ENCODE measurements at places on chromosomes 1 and 21. TPM values are rescaled to one million over a fixed set of nuclear protein-coding genes. Genes with fewer than 3 reads are reported as not detected.
A peak's percentile ranks its signal among the peaks of the same experiment; 100 is the strongest.

- no peak overlapping the region for H3K4me3 ChIP-seq
- peaks cover 12% of the 10 kb centered on the region for H3K4me1 ChIP-seq
- no peak for DNase-seq
- no peak overlapping the region for H3K27ac ChIP-seq
Observed at GRCh38 chr1:85656948-85657347, 51.3 kb downstream of the ZNHIT6 start.

- H3K36me3 ChIP-seq = no peaks in the 10 kb centered on the region
- no peak for DNase-seq
- no peaks in the 10 kb centered on the region for H3K27me3 ChIP-seq
- H3K4me1 ChIP-seq = peaks cover 19% of the 10 kb centered on the region
- no peak within 1 kb of the TSS for H3K27ac ChIP-seq
Observed at GRCh38 chr1:153612755-153613331, at the start of gene S100A16. Gene S100A16 (minus strand): TSS chr1:153613137. CDS start chr1:153608151, 4,986 bp downstream.

DNA sequence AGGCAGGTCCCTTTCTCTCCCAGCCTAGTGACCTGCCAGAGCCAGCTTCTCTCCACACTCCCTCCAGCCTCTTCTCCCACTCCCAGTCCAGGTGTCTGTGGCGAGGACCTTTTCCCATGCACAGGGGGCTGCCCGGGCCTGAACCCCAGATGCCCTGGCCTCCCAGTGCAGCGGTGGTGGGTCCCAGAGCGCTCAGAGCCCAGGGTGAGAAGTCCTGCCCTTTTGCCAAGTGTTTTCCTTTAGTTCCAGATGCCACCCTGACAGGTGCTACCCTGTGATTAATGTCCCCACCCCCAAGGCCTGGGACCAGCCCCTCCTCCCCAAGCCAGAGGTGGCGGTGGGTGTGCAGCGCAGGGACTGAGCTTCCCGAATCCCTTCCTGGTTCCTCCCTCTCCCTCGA lies 90.4 kb downstream of the PAX7 start:
- peaks cover 75% of the 10 kb centered on the region for H3K27me3 ChIP-seq
- H3K36me3 ChIP-seq = no peaks in the 10 kb centered on the region
- DNase-seq = no peak
- no peak overlapping the region for H3K27ac ChIP-seq

- DNase-seq = peak; percentile 76
- H3K36me3 ChIP-seq = peaks cover 10% of the 10 kb centered on the region
- H3K27me3 ChIP-seq = no peaks in the 10 kb centered on the region
- peak overlapping the region; percentile 96 for H3K4me3 ChIP-seq
- H3K27ac ChIP-seq = peak overlapping the region; percentile 81
- H3K4me1 ChIP-seq = peaks cover 83% of the 10 kb centered on the region
Observed at GRCh38 chr1:26318338-26319064, 743 bp downstream of the CD52 start.

DNA sequence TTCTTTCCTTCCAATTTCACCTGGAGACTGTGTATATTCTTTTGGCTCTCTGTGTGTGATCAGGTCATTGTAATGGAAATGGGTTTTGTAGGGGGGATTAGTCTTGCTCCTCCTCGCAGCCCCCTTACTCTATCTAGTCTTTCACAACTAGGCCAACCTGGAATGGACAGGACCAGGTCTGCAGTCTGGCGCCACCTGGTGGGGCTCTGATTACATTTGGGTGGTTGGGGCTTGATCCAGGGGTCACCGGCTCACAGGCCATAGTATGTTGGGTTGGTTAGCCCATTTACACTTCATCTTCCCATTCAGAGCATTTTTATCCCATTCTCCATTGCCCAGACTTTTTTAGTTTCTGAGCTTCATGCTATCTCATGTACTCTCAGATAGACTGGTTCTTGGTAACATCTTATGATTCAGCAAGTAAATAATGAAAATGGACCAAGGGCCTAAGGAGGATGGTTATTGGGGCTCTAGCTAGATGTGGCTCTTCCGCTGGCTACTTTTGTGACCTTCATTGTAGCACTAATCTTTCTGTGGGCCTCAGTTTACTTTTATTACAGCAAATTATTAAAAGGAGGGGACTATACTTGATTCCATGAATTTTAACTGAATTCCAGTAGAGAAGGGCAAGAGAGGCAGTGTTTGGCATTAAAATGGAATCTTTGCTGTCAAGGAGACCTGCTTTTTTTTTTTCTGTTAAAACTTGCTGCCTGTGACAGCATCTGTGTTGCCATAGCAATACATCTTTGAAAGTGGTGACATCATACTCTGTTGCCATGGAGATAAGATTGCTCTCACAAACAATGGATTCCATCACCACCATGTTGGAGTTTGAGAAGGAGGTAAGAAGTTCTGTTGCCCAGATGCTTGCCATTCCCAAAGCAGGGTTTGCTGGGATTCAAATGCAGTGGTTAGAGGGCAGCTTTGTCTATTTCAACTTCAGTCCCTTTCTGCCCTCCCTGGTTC lies 150.1 kb downstream of the PLXNA2 start:
- no peaks in the 10 kb centered on the region for H3K36me3 ChIP-seq
- no peak overlapping the region for H3K4me3 ChIP-seq
- H3K4me1 ChIP-seq = no peaks in the 10 kb centered on the region
- DNase-seq = peak; percentile 74

- no peak for DNase-seq
- H3K4me3 ChIP-seq = no peak overlapping the region
- no peaks in the 10 kb centered on the region for H3K27me3 ChIP-seq
- no peaks in the 10 kb centered on the region for H3K36me3 ChIP-seq
- no peak overlapping the region for H3K27ac ChIP-seq
- H3K4me1 ChIP-seq = no peaks in the 10 kb centered on the region
Observed at GRCh38 chr1:229040630-229041358, 230.1 kb upstream of the RAB4A start.

Gene LRIG2
- total RNA-seq = 14.7 TPM

Gene GPR153
- 1.6 TPM for total RNA-seq
